Smooth muscle cell of the umbilical artery (primary cell): ENCODE measurements at places on chromosomes 16 and 17. TPM values are rescaled to one million over a fixed set of nuclear protein-coding genes. Genes with fewer than 3 reads are reported as not detected.

The TANGO6 gene
- total RNA-seq: 16.0 and 20.4 TPM in 2 replicates

The COX11 gene
- total RNA-seq: 41.3 and 52.5 TPM in 2 replicates

The TMEM114 gene
- total RNA-seq: not detected in 2 replicates

The KRTAP4-3 gene
- not detected in 2 replicates for total RNA-seq

The STAC2 gene
- under 0.01 TPM in 1 of 2 replicates, not detected in the other for total RNA-seq
